ENCODE measurements at places on chromosomes 4 and X.

- DNase-seq = peak; percentile 15
These were observed 33.5 kb upstream of the DCX start for GRCh38 chrX:111445485-111445884.

DNA sequence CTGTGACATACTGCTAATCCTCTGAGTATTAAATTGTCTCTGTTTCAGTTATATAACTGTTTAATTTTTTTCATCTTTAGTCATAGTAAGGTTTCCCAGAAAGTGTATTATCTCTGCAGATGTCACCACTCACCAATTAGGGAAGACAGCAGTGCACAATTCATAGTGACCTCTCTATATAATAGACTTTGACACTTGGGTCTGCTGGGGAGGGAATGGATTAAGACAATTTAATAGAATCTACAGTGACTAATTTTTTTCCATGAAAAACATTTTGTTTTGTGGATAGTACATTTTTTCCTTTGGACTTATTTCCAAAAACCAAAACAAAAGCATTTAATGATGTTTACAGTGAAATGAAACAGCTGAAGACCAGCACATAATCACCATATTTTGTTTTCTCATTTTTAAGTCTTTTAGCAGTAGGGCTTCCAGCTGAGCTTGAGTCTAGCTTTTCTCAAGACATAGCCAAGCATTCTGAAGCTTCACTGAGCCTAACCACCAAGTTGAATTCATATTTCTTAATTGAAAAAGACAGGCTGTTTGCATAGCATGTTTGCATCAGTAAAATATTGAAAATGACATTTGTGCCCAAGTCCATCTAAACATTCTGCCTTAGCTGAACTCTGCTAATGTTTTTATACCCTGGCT is 69.5 kb downstream of the PCDH19 start:
- no peak for DNase-seq

DNA sequence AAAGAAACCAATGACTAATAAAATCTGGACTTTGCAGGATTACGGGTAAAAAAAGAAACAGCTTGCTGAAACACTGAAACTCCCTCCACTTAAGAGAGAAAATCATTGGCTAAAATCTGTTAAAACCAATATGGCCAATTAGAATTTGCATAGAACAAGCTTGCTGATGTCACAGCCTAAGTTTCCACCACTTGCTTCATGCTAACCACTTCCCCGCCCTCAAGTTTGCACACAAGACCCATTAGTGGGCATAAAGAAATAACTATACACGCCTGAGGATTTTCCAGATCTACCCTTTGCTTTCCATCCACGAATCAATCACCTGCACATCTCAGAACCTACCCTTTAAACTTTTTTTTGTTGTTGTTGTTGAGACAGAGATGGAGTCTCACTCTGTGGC is 42.7 kb upstream of the PHEX start:
- no peak for DNase-seq

DNA sequence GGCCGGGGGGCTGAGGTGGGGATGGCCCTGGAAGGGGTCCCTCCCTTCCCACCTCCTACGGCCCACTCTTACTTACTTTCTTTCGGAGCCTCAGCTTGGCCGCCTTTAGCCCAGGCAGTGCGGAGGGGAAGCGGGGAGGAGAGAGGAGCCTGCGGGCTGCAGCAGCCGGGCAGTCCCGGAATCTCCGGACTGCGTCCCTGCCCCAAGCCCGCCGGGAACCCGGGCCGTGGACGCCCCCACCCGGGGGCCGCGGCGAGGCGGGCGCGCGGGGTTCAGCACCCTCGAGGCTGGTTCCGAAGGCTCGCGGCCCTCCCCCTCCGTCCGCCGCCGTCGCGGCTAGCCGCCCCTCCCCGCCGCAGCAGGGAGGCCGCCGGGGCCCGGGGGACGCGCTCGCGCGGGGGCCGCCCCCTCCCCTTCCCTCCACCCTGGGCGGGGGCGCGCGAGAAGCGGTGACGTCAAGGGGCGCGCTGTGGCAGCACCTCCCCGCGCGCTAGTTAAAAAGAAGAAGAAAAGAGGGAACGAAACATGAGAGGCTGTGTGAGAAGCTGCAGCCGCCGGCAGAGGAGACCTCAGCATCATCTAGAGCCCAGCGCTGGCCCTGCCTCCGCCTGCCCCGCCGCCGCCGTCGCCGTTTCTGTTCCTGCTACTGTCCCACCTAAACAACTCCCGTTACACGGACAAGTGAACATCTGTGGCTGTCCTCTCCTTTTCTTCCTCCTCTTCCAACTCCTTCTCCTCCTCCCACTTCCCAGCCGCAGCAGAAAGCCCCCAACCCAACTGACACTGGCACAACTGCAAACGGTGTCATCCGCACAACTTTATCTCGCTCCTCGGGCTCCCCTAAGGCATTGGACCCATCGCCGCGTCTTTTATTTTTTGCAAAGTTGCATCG is at the start of gene HHIP:
TSS of gene HHIP (plus strand) at position 526 of the 892 bp plus-strand sequence. CDS start 520 bp downstream, outside the sequence.
- DNase-seq = no peak

GRCh38 chr4:4413806-4414205 is 26.9 kb downstream of the NSG1 start:
- DNase-seq = no peak

DNA sequence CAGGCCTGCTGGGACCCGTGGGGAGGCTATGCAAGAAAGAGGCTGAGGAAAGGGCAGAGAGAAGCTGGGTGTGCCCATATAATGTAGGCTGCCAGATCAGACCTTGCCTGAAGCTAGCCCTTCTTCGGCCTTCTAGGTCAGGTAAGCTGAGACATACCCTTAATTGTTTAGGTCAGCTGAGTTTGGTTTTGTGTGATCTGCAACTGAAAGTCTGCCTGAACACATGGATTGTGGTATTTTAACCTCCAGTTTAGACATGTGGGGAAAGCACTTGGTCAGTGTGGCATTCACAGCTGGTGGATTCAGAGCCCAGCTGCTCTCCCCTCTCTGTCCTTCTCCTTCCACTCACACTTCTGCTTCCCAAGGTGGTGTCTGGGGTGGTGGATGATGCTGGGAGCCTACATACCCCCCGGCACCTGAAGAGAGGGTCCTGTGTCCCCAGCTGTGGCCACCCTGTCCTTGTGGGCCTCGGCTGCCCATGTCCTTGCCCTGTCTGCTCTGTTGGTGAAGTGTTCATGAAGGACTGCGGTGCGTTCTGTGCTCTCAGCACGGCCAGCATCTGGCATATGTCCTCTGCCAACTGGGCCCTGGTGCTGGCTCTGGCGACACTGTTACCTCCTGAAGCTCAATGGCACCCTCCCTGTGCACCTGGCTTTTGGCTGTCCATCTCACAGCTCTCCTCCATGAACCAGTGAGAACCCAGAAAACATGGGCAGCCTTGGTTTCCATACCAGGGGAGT is 82.1 kb downstream of the NAT8L start:
- DNase-seq = no peak

GRCh38 chr4:149836546-149836945 is 20.9 kb upstream of the IQCM start:
- no peak for DNase-seq

DNA sequence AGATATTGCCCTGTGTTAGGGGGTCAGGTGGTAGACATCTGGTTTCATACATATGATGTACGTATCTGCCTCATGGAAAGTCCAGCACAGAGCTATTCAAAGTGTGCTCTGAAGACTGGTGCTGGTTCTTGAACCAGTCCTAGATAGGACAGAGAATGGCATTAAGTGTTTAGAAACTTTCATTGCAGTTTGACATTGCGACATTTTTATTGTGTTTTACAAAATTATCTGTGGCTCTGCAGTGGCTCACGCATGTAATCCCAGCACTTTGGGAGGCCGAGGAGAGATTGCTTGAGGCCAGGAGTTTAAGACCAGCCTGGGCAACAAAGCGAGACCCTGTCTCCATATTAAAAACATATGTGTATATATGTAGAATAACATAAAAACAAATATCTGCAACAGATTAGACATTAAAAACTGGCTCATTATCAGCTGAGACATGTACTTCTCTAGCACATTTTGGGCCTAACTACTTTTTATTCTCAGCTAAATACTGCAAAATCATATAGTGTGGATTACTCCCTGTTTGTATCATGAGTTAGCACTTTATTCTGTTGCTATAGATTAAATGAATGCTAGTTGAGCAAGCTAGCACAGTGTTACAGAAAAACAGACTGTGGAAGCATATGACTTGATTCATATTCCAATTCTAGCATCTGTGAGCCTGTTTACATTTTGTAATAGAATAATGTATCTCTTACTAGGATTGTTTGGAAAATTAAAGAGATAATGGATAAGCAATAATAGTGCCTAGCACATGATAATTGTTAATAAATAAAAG is 57.1 kb downstream of the USP9X start:
- peak; percentile 10 for DNase-seq

GRCh38 chr4:101050088-101050836 is 297.1 kb downstream of the PPP3CA start:
- DNase-seq = no peak

GRCh38 chr4:43331226-43332051 is 438.9 kb downstream of the GRXCR1 start:
- no peak for DNase-seq

DNA sequence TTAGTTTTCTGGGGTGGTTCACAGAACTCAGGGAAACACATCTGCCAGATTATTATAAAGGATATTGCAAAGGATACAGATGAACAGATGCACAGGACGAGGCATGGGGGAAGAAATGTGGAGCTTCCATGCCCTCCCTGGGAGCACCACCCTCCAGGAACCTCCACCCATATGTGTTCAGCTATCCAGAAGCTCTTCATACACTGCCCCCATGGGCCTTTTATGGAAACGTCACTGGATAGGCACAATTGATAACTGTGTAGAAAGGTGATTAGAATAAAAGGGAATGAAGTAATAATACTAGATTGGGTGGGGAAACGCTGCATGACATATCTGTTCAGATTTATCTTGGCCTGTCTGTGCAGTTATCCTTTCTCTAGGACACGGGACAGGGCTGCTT is 357.9 kb downstream of the HS3ST1 start:
- DNase-seq = no peak

GRCh38 chrX:10979956-10980355 is 131.2 kb upstream of the HCCS start:
- no peak for DNase-seq

GRCh38 chr4:152063621-152064240 is 302.9 kb upstream of the GATB start:
- DNase-seq = no peak

DNA sequence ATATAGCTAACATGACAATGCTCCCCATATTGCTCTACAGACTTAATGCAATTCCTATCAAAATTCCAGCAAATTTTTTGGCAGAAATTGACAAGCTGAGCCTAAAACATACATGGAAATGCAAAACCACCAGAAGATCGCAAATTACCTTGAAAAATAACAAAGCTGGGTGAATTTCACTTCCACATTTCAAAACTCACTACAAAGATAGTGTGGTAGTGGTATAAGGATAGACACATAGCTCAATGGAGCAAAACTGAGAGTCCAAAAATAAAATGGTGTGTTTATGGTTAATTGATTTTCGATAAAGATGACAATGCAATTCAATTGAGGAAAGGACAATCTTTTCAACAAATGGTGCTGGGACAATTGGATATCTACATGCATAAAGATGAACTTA is 65.8 kb downstream of the SLC9A7 start:
- DNase-seq = no peak

DNA sequence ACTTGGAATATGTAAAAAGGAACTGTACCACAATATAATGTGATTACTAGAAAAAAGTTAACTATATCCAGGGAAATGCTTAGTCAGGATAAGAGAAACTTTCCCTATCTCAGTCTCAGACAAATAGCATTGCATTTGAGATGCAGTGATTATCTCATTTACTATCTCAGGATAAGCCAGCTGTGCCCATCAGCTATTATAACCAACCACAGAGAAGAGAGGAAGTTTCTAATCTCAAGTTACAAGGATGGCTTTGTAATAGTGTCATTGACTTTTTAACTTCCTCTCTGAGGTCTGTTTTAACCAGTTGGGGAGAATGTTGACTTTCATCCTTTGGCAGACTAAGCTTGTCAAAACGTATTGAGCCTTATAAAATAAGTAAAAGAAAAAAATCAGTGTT is 56.5 kb downstream of the SNX25 start:
- peak; percentile 15 for DNase-seq

DNA sequence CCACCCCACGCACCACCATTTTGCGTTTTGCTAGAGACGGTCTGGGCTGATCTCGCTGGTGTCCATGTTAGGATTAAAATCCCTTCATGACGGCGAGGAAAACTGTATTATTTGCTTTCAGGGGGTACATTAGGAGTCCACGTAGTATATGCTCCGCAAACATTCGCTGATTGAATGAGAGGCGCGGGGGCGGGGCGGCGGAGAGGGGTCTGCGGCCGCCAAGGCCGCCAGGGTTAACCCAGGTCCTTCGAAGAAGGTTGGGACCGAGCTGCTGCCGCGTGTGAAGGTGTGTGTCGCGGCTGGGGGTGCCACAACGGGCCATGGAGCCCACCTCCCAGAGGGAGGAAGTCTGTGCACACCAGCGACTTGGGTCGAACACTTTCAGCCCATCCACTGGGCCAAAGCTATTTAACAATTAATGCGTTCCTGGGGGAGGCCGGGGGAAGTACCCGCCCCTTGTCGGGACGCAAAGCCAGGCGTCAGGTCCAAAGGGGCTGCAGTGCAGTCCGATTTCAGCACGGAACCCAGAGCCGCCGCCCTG is 6.4 kb upstream of the PITX2 start:
- DNase-seq = no peak

GRCh38 chr4:174005422-174005821 is 278.0 kb downstream of the FBXO8 start:
- DNase-seq = no peak

GRCh38 chrX:63754860-63755579 is 30.0 kb downstream of the ARHGEF9 start:
- peak; percentile 91 for DNase-seq

DNA sequence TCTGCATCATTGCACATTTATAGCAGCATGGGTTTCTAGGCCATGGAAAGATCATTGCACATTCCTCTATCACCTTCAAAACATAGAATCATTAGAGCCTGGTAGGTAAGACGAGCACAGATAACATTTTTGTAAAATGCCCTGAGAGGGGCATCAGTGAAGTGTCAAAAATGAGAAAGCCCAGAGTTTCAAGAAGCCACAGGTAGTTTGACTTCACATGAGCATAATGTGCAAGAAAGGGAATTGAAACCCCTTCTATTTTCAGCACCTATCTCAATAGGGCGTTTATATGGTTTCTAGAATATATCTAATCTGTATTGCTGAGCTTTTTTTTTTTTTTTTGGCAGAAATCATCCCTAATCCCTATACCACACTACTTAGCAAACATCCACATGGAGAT is 2441.7 kb downstream of the ARAP2 start:
- no peak for DNase-seq

GRCh38 chr4:38290366-38290765 is 330.2 kb downstream of the PTTG2 start:
- DNase-seq = no peak

- no peak for DNase-seq
These were observed 1.7 kb downstream of the PDGFRA start for GRCh38 chr4:54230484-54231418.

DNA sequence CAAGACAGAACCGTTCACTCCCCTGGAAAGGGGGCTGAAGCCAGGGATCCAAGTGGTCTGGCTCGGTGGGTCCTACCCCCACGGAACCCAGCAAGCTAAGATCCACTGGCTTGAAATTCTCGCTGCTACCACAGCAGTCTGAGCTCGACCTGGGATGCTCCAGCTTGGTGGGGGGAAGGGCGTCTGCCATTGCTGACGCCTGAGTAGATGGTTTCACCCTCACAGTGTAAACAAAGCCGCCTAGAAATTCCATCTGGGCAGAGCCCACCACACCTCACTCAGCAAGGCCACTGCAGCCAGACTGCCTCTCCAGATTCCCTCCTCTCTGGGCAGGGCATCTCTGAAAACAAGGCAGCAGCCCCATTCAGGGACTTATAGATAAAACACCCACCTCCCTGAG is 13.4 kb upstream of the PBDC1 start:
- DNase-seq = no peak
